DMS 273 treated with DMSO at 0.1 percent for 48 hours (cell line): ENCODE measurements at places on chromosomes 6 and 20.

- no peak for DNase-seq
Measured at GRCh38 chr6:37489697-37490336, 9.9 kb downstream of the CCDC167 start.

- DNase-seq = no peak
Measured at GRCh38 chr6:36506611-36507010, 40.7 kb downstream of the STK38 start.

GRCh38 chr6:30149858-30150550, 11.0 kb downstream of the TRIM10 start:
- no peak for DNase-seq

GRCh38 chr6:100266494-100267401, 198.0 kb downstream of the SIM1 start:
- no peak for DNase-seq

GRCh38 chr20:55684578-55684977, 320.7 kb downstream of the CBLN4 start:
- no peak for DNase-seq
